ENCODE measurements at places on chromosomes 4 and X.
A peak's percentile ranks its signal among the peaks of the same experiment; 100 is the strongest.

GRCh38 chr4:140374130-140374477, 658 bp downstream of the SCOC start:
- H3K36me3 ChIP-seq, result no peaks in the 10 kb centered on the region
- DNase-seq, result no peak
- H3K27ac ChIP-seq, result peak overlapping the region; percentile 93
- H3K27me3 ChIP-seq, result no peaks in the 10 kb centered on the region

DNA sequence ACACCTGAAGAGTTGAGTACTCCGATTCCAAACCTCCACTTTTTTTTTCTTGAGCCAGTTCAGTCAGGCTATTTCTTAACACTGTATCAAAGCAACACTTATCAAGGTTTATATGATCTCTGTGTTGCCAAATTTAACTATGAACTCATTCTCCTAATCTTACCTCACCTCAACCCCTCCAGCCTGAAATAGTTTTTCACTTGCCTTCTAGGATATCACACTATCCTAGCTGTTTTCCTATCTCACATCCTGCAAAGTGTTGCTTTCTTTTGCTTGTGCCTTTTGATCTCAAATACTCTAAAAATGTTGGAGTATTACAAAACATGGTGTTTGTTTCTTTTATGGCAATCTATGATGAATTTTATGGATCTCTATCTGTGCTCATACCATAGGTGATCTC, 415.0 kb downstream of the CFAP47 start:
- no peaks in the 10 kb centered on the region for H3K27me3 ChIP-seq
- no peak for DNase-seq
- no peaks in the 10 kb centered on the region for H3K36me3 ChIP-seq

- H3K36me3 ChIP-seq, result no peaks in the 10 kb centered on the region
- H3K4me3 ChIP-seq, result no peak overlapping the region
- H3K27ac ChIP-seq, result no peak overlapping the region
- peaks cover 3% of the 10 kb centered on the region for H3K27me3 ChIP-seq
- no peaks in the 10 kb centered on the region for H3K4me1 ChIP-seq
- DNase-seq, result no peak
Measured at GRCh38 chr4:37383579-37384229, 139.2 kb downstream of the NWD2 start.

- H3K4me1 ChIP-seq, result no peaks in the 10 kb centered on the region
- no peak for DNase-seq
- H3K27ac ChIP-seq, result no peak overlapping the region
Measured at GRCh38 chr4:147590249-147590920, 26.8 kb upstream of the TMEM184C start.

GRCh38 chrX:78687586-78687985, 28.5 kb upstream of the RTL3 start:
- DNase-seq, result no peak
- no peaks in the 10 kb centered on the region for H3K27me3 ChIP-seq
- no peak overlapping the region for H3K4me3 ChIP-seq
- H3K36me3 ChIP-seq, result no peaks in the 10 kb centered on the region
- no peak overlapping the region for H3K27ac ChIP-seq
- H3K4me1 ChIP-seq, result no peaks in the 10 kb centered on the region

DNA sequence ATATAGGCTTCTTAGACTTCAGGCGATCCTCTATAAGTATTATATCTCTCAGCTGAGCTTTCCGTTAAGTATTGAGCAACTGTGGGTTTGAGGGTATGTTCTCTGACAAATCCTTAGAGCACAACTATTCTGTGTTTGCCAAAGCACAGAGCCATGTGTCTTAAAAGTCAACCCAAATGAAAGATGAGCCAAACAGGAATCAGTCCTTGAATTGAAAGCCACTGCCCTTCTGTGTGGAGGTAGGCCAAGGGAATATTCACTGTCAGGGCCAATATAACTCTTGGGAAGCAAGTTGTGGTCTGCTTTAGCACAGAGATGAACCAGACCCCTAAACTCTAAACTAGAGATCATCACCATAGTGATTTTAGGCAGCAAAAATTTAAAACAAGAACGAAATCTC, 164.0 kb downstream of the STAG2 start:
- no peak overlapping the region for H3K4me3 ChIP-seq
- H3K27me3 ChIP-seq, result no peaks in the 10 kb centered on the region
- H3K36me3 ChIP-seq, result no peaks in the 10 kb centered on the region
- no peak for DNase-seq
- H3K27ac ChIP-seq, result no peak overlapping the region
- no peaks in the 10 kb centered on the region for H3K4me1 ChIP-seq
